ENCODE measurements at places on chromosomes 2 and 18. TPM values are rescaled to one million over a fixed set of nuclear protein-coding genes. Genes with fewer than 3 reads are reported as not detected.

Gene MEP1B
- 0.42 TPM for total RNA-seq

Gene METAP1D
- 5.5 TPM for total RNA-seq

Gene DNMT3A
- total RNA-seq = 24.4 TPM

DNA sequence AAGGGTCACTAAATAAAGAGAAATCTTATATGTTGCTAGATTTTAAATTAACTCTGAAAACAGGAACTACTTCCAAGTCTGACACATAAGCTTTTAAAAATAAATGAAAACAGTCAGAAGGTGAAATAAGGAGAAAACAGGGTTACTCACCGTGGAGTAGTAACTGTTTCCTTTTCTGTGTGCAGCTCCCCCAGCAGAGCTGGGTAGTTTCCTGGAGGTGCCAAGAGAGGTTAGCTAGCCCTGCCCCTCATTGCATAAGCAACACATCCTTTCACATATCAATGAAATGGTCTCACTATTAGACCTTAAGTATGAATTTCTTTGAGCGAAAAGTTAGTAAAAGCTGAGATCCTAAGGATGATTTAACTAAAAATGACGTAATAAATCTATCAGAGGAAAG, 54.0 kb upstream of the GPR75 start:
- no peak for DNase-seq

DNA sequence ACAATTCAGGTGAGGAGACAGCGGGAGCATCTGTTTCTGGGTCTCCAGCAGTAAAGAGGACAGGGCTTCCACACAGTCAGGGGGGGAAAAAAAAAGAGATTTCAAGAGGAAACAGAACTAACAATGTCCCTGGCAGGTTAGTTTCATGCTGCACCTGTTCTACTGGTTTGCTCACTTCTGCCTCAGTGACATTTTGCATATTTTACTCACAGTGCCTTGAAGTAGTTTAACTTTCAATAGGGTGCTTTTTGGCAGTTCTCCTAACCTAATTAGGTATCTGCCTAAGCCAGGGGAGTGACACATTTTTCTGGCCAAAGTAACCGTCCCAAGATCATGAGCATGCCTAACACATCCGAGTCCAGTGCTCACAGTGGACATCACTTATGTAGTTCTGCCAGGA, 109.0 kb upstream of the ALK start:
- DNase-seq = no peak

- no peak for DNase-seq
Measured at GRCh38 chr2:8398040-8398668, 283.7 kb upstream of the ID2 start.

DNA sequence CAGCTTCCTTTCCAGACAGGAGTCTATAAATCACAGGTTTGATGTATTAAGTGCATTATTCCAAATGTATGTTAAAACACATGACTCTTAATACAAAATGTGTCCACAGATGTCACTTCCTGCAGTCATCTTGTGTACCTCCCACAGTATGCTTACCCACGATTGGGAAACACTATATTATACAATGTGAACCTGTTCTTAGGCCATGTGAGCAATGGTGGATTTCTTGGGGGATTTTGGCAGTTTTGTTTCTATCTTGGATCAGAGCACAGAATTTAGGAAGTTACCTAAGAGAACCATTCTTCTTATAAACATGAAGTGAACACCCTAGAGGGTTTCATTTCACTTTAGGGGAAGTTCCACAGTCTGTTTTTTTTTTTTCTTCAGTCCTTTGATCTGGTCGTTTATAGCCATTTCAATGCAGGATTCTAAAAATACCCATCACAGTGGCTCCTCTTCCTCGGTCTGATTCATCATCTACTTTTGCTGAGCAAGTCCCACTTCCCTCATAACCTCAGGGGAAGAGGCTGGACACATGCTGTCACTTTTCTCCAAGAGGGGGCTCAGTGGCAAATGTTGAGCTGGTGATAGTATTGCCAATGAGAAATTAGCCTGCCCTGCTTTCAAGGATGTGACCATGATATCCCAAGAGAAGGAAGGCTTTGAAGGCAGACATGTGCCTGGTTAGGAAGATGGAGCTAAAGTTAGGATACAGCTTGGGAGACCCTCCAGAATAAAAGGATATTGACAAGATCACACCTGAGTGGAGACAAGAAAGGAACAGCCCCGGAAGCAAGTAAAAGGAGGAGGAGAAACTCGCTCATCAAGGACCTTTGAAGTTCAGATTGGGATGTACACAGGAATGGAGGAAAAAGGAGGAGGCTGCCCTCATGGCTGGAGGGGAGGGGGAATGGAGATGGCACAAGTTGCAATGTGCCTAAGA, 22.6 kb downstream of the PLEK start:
- DNase-seq = no peak

GRCh38 chr2:68280348-68280747, 28.0 kb upstream of the PPP3R1 start:
- no peak for DNase-seq

DNA sequence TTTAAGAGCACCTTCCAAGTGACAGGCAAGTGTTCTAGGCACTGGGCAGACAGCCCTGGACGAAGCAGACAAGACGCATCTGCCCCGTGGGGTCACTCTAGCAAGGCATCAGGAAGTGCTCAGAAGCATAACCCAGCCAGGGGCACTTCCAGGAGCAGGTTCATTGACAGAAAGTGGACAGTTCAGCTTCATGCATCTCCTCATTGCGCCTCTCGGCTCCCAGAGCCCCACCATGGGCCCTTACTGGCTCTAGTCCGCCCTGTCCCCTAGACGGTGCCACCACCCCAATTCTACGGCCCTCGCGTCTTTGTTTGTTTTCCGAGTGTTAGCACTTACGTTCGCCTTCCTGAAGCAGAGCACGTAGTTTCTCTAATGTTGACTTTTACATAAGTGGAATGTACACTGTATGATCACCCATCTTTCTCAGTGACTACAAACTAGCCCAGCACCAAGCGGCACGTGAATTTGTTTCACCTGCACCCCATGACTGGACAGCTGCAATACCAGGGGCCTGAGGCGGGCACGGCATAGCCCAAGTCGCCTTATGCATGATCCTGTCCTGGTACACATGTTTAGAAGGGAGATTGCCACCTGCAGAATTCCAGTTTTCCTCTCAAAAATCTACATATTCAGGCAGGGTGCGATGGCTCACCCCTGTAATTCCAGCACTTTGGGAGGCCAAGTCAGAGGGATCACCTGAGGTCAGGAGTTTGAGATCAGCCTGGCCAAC, 33.2 kb downstream of the SNED1 start:
- DNase-seq = peak; percentile 65

DNA sequence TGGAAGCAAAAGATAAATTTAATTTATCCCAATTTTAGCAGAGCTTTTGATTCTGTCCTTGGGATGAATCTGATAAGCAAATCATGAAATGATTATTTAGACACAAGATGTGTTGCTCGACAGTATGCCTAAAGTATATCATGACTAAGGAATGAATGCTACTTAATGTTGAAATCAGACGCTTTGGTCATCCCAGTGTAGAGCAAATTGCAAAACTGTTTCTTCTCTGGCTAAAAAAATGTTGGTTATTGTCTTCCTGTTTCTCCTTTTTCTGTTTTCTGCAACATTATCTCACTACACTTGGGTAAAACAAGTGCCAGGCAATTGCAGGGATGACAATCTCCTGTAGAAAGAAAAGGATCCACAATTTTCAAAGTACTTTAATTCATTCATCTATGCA, 66.4 kb downstream of the BABAM2 start:
- DNase-seq = no peak

- no peak for DNase-seq
Measured at GRCh38 chr2:223537651-223538601, 64.2 kb downstream of the SCG2 start.

DNA sequence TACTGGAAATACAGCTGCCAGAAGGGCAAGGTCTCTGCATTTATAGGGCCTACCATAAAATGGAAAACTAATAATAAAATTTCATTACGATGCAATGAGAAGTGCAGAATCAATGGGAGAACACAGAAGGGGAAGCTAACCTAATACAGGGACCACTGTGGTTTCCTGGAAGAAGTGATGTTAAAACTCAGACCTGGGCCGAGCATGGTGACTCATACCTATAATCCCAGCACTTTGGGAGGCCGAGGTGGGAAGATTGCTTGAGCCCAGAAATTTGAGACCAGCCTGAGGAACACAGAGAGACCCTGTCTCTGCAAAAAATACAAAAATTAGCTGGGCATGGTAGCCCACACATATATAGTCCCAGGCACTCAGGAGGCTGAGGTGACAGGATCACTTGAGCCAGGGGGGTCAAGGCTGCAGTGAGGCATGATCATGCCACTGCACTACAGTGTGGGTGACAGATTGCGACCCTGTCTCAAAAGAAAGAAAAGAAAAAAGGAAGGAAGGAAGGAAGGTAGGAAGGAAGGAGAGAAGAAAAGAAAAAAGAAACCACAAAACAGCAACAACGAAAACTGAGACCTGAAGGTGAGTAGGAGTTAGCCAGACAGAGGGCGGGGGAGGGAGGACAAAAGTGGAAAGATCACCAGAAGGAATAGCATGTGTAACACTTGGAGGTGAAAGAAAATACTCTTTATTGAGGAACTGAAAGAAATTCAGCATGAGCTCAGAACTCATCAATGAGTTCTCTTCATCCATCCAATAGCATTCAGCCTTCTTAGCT, 58.3 kb upstream of the DTNA start:
- no peak for DNase-seq

Measured in mesenteric fat pad (tissue), 1 donor.